ENCODE measurements at places on chromosomes 16 and 17. TPM values are rescaled to one million over a fixed set of nuclear protein-coding genes. Genes with fewer than 3 reads are reported as not detected.

The HSD17B2 gene
- 0.33 TPM for total RNA-seq

The AARSD1 gene
- 17.7 TPM for total RNA-seq

- no peak for DNase-seq
Observed at GRCh38 chr16:48447940-48448536, 62.8 kb upstream of the SIAH1 start.

GRCh38 chr16:64983963-64984362 is 137.9 kb downstream of the CDH11 start:
- peak; percentile 85 for DNase-seq

The SGCA gene
- 4.1 TPM for total RNA-seq

GRCh38 chr17:2924211-2924610 is 128.0 kb downstream of the RAP1GAP2 start:
- DNase-seq: peak; percentile 57

- DNase-seq: no peak
Observed at GRCh38 chr17:49910094-49910857, 58.7 kb upstream of the DLX4 start.

The DRC3 gene
- total RNA-seq: 0.33 TPM

The CDRT15L2 gene
- total RNA-seq: not detected

- no peak for DNase-seq
Observed at GRCh38 chr16:76207270-76207669, 69.9 kb upstream of the CNTNAP4 start.

The AOC2 gene
- total RNA-seq: 0.33 TPM

GRCh38 chr16:65118871-65119270 is 3.0 kb downstream of the CDH11 start:
- peak; percentile 37 for DNase-seq

- DNase-seq: no peak
Observed at GRCh38 chr16:19132898-19133297, 19.1 kb downstream of the ITPRIPL2 start.

GRCh38 chr17:74403512-74404137 is 28.3 kb upstream of the GPRC5C start:
- no peak for DNase-seq

The SLC2A4 gene
- under 0.01 TPM for total RNA-seq

DNA sequence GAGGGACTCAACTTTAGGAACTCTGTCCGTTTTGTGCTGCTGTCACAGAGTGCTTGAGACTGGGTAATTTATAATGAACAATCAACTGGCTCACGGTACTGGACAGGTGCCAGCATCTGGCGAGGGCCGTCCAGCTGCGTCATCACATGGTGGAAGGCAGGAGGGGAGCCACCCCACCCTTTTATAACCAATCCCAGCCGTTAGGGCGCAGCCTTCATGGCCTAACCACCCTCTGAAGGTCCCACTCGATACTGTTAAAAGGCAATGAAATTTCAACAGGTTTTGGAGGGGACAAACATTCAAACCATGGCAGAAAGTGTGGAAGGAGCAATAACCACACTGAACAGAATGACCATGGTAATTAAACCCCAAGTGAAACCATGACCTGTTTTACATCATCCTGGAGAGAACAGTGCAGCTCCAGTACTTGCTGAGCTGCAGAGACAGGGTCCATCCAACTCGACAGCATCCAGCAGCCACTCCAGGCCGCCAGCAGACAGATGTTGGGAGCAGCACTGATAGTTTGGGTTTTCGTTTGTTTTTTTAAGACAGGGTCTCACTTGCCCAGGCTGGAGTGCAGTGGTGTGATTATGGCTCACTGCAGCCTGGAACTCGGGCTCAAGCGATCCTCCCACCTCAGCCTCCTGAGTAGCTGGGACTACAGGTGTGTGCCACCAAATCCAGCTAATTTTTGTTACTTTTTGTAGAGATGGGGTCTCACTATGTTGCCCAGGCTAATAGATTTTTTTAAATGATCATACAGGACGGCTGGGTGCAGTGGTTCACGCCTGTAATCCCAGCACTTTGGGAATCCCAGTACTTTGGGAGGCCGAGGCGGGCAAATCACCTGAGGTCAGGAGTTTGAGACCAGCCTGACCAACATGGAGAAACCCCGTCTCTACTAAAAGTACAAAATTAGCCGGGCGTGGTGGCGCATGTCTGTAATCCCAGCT is 11.0 kb downstream of the CHMP6 start:
- peak; percentile 61 for DNase-seq

- peak; percentile 79 for DNase-seq
Observed at GRCh38 chr17:27207073-27207513, 86.8 kb upstream of the WSB1 start.

DNA sequence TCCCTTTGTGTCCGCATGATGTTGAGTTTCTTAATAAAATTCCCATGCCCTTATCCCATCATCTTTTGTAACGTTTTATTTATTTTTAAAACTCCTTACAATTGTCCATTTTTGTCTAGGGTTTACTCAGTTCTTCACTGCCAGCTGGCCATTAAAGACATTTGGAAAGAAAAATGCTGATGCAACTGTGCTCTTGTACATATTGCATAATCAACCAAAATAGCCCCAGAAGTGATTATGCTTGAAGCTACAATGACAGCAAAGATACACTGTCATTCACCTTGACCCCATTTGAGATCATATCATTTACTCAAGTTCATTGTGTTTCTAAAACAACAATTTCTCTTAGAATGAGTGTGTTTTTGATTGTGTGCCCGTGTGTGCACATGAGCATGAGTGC is 1074.6 kb upstream of the RBFOX1 start:
- no peak for DNase-seq

DNA sequence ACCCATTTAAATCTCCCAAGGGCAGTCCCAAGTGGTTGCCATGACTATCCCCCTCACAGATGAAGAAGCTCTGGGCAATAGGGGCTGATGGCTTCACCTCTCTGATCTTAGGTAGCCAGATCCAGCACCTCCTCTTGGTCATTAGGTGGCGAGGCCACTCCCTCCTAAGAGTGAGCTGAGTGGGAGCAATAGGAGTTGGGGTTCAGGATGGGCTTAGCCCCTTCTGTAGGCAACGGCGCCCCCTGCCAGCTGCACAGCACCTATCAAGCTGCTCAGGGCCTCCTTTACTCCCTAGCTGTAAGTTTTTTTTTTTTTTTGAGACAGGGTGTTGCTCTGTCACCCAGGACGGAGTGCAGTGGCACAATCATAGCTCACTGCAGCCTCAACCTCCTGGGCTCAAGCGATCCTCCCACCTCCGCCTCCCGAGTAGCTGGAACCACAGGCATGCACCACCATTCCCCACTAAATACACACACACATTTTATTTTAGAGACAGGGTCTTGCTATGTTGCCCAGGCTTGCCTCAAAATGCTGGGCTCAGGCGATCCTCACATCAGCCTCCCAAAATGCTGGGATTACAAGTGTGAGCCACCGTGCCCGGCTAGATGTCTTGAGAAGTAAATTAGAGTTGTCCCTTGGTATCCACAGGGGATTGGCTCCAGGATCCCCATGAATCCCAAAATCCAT is 3.5 kb upstream of the RRAD start:
- no peak for DNase-seq

The CLEC18B gene
- total RNA-seq: 0.77 TPM

The KRT15 gene
- total RNA-seq: not detected

The CFAP119 gene
- total RNA-seq: 0.77 TPM

The HOXB7 gene
- 6.4 TPM for total RNA-seq

The GRIN2C gene
- total RNA-seq: 0.50 TPM

DNA sequence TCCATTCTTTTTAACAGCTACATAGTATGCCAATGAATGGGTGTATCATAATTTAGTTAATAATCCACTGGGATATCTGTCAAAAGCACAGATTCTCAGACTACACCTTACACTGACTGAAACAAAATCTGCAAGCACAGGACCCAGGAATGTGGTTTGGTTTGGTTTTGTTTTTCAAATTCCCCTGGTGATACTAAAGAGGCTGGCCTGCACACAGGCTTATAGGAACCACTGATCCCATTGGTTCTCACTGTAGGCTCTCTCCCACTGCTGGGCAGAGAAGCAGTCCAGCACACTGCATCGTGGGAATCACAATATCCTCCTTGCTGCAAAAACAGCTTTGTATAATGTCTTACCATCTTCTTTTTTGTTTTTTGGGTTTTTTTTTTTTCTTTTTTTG is 67.1 kb downstream of the TEX14 start:
- no peak for DNase-seq

GRCh38 chr17:49471089-49471683 is 23.9 kb upstream of the NGFR start:
- DNase-seq: no peak

GRCh38 chr17:62625184-62625869 is 2.1 kb upstream of the MRC2 start:
- no peak for DNase-seq
